Stimulated activated CD4-positive, alpha-beta T cell treated with anti-CD3 and anti-CD28 coated beads, Interleukin-2, amount 100 ng/mL, for 24 hours (primary cell): ENCODE measurements at places on chromosomes 3 and 15.

DNA sequence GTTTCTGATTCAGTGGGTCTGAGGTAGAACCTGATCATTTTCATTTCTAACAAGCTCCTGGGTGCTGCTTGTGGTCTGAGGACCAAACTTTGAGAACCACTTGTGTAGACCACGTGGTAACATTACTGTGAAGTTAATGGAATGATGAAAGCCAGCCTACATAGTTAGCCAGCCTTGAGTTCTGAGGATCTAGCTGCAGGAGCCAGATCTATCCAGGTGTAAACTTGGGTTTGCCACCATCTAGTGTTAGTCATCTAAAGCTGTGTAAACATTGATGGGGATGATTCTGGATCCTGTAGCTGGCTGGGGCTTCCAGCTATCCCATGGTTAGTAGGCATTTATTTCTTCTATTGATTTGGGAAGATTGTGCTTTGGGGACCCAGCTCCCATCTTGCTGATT is 170.0 kb downstream of the TMEM108 start:
- no peak for DNase-seq

- no peak for DNase-seq
Measured at GRCh38 chr3:191750618-191751017, 289.7 kb downstream of the PYDC2 start.

GRCh38 chr15:45921376-45921775 is 286.5 kb downstream of the SQOR start:
- DNase-seq, result no peak

DNA sequence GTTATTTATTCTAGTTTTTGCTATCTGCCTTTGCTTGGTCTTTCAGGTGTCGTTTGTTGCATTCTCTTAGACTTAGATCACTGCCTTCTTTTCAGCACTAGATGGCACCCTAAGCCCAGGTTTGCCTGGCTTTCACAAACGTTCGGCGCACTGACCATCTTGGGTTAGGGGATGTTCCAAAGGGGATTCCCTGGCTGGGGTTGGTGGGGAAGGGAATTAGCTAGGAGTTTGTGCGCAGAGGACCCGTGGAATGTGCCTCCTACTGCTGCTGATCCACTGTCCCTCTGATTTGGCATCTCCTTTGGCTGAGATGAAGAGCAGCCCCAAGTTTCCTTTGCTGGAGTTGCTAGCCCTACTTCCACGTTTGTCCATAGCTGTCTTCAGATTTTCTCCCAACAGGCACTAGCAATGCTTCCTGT is 33.9 kb downstream of the PFN2 start:
- peak; percentile 33 for DNase-seq

- DNase-seq, result no peak
Measured at GRCh38 chr3:49883998-49884397, 14.3 kb upstream of the CAMKV start.

GRCh38 chr15:80160570-80161156 is 7.9 kb downstream of the FAH start:
- DNase-seq, result peak; percentile 27

GRCh38 chr3:9087831-9088413 is 124.7 kb upstream of the RAD18 start:
- DNase-seq, result no peak

GRCh38 chr15:100898661-100899462 is 19.2 kb downstream of the ALDH1A3 start:
- DNase-seq, result no peak

DNA sequence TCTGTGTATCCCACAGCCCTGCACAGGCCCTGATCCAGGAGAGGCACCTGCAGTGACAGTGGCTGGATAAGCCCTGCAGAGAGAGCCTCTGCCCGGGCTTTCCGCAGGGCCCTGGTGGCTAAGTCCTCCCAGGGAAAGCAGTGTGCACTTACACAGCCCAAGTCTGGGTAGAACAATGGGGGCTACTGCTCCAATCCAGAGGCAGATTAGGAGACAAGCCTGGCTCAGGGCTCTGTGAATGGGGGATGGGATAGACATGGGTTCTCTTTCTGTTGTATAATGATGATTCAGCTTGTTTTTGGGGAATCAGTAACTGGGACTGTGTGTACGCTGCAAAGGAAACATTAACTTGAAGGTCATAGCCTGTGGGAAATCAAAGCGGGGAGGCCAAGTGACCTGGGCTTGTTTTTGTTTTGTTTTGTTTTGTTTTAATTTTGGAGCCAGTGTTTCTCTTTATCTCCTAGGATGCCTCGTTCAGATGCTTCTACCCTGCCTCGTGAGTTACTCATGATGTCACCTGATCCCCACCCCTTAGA is 4.1 kb upstream of the ALDH1L1 start:
- DNase-seq, result no peak

DNA sequence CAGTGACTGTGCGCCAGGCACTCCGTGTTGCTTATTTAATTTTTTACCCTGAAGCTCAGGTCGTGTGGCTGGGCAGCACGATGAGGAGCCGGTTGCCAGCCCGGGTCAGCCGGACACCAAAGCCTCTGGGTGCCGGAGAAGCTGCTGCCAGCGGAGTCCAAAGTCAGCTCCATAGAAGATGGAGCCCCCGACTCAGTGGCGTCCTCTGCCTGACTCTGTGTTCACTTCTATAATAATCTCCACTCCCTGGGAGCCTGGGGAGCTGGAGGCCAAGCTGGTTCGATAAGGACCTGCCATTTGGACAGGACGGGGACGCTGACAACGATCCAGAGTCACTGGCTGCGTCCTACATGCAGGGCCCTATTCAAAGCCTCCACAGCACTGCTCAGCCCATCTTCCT is 78.6 kb downstream of the VGLL4 start:
- no peak for DNase-seq

DNA sequence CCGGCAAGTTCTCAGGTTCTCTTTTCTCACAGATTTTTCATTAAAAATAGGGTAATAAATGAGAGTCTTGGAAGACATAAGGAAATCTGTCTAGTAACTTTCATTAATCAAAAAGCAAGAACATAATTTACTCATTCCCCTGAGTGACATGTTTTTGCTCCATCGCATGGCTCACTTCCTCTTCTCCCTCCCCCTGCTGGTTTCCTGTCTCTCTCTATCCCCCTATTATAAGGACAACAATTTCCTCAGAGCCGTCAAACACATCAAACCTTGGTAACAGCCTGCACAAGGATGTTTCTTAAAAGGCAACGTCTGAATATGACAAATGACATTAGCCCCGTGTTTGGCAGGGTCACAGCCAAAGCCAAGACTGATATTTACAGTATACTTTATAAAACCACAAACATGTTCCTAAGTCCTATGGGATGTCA is 1149.6 kb downstream of the IGSF11 start:
- DNase-seq, result no peak

DNA sequence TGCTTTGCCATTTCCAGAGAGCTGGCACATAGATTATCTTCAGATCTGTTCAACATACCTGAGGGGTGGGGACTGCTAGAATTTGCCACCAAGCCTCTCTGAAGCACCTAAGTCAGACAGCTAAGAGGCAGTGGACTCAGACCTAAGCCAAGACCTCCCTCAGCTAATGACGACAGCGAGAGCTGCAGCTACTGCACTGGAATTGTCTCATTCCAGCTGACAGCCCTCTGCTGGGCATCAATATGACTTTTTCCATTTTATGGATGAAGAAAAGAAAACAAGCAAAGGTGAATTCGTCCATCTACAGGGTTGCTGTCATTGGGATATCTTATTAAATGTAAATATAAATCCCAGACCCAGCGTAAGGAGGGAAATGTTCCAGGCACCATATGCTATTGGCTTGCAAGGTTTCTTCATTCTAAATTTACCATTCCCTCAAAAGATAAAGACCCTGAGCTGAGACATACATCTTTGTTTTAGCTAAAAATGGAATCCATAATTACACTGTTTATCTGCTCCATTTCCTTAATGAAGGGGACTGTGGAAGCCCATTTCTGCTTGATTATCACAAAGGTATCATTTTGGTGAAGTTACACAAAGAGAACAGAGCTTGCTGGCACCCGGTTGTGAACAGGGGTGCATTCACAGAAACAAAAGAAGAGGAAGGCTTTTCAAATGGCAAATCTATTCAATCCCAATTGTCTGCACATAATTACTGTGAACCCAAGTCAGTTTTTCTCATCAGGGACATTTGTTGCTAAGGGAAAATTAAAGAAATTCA is 85.5 kb upstream of the LRTM1 start:
- no peak for DNase-seq

DNA sequence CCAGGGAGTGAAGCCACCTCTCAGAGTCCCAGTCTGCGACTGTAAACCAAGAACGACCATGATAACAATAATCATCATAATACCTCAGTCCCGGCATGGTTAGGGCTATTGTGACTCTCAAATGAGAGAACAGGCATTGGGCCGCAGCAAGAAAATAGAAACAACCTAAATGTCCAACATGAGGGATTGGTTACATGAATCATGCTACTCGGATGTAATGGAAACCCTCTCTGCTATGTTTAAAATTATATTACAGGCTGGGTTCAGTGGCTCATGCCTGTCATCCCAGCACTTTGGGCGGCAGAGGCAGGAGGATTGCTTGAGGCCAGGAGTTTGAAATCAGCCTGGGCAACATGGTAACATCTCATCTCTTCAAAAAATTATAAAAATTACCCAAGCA is 2.8 kb downstream of the CPN2 start:
- no peak for DNase-seq

DNA sequence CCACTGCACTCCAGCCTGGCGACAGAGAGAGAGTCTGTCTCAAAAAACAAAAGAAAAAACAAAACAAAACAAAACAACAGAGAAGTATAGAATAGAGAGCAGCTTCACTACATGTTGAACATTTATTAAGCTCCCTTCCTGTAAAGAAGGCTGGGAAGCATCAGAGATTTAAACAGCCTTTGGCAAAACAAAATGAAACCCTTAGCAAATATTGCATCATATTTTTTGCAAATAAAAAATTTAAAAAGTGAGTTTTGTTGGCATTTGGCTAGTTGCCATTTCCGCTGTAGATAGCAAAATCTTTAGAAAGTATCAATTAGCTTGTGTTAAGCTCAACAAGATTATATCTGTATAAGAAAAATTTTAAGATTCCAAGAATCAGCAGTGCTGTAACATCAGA is 151.2 kb downstream of the SERPINI1 start:
- DNase-seq, result no peak

- DNase-seq, result peak; percentile 11
Measured at GRCh38 chr3:42025370-42026138, 63.7 kb upstream of the ULK4 start.

GRCh38 chr3:121481106-121481880 is 64.5 kb downstream of the POLQ start:
- no peak for DNase-seq

DNA sequence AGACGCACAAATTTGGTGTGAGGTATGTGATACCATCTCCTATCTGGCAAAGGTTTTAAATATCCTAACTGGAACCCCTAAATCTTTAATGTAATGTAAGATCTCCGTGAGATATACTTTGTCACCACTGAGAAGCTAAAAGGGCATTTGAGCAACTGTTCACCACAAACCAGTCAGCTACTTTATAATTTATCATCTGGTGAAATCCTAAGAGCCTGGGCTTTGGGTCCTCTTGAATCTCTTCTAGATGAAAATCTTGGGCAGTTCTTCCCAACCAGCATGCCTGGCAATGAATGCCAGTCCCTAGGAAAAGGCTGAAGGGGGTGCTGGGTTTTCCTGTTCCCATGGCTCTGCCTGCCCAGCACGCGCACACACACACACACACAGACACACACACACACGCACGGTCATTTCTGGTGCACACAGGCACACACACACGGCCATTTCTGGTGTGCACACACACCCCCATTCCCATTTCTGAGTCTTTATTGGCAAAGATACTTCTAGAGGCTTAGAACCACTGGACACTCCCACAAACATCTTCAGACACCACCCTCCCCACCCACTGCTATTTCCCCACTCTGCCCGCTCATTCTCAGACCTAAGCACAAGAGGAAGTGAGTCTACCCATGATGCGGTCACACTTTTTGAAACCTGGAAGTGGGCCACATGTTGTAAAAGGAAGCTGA is 72.6 kb downstream of the MYO1E start:
- peak; percentile 66 for DNase-seq

- DNase-seq, result no peak
Measured at GRCh38 chr15:96047255-96047931, 283.1 kb upstream of the NR2F2 start.
